SIG-M5 (cell line): ENCODE measurements at places on chromosomes 11 and 22.

GRCh38 chr11:117929142-117929915 lies at the start of gene TMPRSS13:
TMPRSS13 (minus strand) TSS chr11:117929402; CDS start chr11:117929307, 95 bp downstream.
- no peak for DNase-seq

GRCh38 chr11:63635762-63636465 lies 21.7 kb upstream of the PLAAT3 start:
- no peak for DNase-seq

DNA sequence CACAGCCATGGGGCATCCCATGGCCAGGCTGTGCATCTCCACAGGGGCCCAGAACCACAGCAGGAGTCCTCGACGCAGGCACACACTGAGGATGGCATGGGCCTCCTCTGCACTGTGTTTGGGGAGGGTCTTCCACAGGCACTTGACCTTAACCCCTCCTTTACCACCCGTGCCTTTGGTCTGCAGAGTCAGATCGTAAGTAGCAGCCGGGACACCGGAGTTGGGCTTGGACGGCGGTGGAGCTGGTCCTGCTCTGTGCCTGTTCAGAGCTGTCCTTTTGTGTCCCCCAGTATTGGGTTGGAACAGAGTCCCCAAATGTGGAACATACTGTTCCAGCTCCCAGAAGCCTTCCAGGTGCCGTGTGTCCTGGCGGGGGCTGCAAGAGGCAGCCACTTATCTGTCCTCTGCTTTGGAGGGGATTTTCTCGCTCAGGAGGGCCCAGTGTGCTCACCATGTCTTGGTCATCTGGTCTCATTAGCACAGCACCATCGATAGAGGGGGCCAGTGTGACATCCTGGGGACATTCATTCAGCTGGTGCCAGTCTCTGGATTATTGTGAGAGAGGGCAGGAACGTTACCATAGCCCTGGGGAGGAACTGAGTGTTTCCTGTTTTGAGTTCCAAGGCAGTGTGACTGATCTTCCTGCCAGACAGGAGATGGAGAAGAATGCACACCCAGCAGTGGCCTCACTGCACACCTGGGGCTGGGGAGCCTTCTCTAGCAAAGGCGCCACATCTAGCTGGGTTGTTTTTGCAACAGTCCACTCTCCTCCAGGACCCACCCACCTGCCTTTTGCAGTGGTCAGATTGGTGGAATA lies 12.4 kb downstream of the CRELD2 start:
- no peak for DNase-seq

GRCh38 chr22:26746311-26746710 lies 88.9 kb downstream of the MIAT start:
- no peak for DNase-seq

- DNase-seq: no peak
These were observed 109.6 kb downstream of the CEP164 start for GRCh38 chr11:117437041-117437790.

- DNase-seq: no peak
These were observed 48.1 kb upstream of the ALKBH3 start for GRCh38 chr11:43832536-43832935.

- no peak for DNase-seq
These were observed 29.1 kb upstream of the LMO2 start for GRCh38 chr11:33920838-33921613.

GRCh38 chr11:17387811-17388210 lies 648 bp downstream of the KCNJ11 start:
- DNase-seq: no peak

DNA sequence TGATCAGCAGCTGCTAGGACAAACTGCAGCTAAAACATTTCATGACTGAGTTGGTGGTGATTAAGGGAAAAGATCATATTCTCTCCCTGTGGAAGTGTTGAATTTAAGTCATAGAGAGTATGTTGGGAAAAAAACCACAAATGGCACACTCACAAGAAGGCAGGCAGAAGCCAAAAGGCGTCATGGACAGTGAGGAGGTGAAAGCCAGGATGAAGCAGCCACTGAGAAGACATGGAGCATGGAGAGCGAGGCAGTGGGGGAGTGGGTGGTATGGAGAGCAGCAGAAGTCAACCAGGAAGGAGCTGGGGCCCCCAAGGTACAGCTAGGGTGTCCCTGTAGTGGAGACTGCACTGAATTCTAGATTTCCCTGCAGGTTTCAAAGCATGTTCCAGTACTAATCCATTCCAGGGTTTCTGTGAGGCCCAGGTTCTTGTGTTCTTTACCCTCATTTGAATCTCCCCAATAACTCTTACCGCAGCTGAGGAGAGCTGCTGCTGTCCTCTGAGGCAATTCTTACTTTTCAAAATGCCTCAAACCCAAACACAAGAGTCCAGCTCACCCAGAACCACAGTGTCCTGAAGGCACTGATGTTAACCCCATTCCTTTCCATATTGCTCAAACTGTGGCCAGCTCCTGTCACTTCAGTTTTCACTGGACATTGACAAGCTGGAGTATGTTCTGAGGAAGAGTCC lies 191.8 kb upstream of the E2F8 start:
- no peak for DNase-seq

DNA sequence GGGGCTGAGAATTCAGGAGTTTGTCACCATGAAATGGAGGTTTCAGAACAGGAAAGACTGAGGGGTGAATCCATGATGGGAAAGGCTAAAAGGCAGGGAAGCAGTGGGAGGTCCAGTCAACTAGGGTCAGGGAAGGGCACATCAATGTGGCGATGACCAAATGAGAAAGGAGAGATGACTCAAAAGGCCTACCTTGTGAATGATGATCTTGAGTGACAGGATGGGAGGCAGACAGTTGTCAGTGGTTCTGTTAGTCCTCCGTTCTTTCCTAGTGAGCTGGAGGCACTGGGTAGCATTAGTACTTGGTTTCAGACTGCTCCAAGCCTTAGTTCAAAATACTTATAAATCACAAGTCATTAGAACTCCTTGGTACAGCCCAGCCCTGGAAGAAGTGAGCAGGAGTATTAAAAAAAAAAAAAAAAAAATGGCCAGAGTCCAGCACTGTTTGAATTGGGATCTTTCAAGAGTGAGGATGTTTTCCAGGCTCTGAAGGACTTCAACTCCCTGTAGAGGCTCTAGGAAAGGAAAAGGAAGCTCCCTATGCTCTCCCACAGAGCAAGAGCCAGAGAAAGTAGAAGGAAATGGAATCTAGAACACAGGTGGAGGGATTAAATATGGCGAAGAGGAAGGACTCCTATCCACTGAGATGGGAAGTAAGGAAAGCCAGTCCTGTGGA lies 8.3 kb upstream of the DCHS1 start:
- DNase-seq: no peak

DNA sequence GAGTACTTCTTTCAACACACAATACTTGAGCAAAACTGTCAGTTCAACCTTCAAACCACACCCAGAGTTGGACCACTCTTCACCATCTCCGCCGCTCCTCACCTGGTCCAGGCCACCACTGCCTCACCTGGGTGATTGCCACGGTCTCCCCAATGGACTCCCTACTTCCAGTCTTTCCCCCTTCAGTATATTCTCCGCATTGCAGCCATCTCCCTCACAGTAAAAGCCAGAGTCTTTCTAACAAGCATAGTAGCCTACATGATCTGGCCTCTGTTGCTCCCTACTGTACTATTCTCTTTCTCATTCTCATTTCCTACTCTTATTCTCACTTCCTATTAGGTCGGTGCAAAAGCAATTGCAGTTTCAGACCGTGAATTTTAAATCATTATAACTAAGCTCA lies 28.5 kb downstream of the AASDHPPT start:
- no peak for DNase-seq

GRCh38 chr11:76891285-76891684 lies 30.6 kb downstream of the ACER3 start:
- DNase-seq: no peak

DNA sequence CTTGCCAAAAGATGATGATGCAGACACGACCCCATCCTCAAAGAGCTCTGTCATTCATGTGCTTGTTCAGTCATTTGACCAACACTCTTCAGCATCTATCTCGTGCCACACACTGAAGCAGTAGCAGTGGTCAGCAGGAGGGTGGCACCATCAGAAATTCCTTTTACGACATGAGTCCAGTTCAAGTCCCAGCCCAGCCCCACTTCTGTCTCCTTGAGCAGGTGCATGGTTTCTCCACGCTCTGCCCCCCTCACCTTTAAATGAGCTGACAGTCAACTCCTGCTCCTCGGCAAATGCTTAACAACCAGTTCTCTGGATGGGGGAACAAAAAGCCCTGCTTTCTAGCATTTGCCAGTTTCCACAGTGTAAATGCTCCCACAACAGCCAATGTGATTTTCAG lies 60.9 kb downstream of the SYN3 start:
- no peak for DNase-seq

DNA sequence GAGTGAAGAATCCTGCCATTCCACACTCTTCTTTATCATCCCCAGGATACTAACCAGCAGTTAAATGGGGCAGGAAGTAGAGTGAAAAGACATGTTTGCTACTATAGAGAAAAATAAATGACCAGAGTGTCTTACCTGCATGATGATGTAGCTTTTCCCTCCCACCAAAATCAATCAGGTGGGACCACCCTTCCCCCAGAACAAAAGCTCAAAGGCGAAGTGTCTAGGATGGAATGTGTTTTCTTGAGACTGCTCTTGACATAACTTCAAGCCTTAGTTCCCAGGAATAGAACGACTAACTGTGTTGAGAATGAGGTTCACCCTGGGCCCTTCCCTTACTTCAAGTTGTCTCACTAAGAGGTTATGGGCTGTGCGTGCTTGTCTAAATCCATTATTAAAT lies 339.2 kb upstream of the CCDC90B start:
- no peak for DNase-seq

GRCh38 chr11:78810559-78811009 lies 235.9 kb upstream of the NARS2 start:
- no peak for DNase-seq

DNA sequence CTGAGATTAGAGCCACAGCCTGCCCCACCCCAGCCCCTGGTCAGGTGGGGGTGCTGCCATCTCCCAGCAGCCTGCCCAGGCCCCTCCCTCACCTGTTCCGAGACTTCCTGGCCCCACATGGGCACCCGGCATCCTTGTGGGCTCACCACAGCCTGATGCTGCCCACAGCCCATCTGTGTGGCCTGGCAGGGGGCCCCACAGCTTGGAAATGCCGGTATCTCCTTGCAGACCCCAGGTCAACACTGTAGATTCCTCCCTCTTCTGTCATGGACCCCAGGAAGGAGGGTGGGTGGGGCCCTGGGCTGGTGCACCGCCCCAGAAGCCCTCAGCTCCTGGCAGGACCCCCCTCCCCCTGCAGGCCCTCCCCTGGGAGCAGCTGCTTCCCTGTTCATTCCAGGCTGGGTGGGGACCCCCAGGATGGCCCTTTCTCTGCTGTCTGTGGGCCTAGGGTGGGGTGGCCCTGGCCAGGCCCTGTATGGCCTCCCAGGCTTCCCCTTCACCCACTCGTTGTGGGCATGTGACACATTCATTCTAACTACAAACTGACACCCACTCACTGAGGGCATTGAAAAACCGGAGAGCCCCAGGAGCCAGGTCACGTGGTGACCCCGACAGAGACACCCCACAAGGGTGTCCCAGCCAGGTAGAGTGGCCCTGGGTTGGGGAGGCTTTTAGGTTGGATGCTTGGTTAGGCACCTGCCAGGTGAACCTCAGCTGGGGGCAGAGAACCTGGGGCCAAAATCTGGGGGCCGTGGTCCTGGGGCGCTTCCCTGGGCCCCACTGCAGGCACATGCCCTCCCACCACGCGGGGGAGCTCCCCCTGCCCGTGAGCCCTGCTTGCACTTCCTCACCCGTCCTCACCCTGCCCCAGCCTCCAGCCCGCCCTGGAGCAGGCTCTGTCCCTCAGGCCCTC lies 44.1 kb upstream of the CCDC188 start:
- DNase-seq: no peak

DNA sequence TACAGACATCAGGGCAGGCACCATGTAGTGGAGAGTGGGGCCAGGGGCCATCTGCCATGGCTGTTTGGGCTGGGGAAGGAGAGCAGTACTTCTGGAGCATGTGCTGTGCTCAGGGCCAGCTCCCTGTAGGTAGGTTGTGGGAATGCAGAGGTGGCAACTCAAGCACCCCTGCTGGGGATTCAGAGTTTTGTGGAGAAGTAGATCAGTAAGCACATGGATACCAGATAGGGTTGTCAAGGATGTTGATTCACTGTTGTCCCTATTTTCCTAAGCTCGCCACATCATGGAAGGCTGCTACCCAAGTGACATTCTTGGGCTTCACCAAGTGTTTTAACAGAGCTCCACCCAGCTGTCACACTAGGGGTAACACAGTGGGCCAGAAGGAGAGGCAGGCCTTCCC lies 67.2 kb downstream of the BMAL1 start:
- no peak for DNase-seq

- no peak for DNase-seq
These were observed 103.3 kb downstream of the PDE3B start for GRCh38 chr11:14746857-14747395.

DNA sequence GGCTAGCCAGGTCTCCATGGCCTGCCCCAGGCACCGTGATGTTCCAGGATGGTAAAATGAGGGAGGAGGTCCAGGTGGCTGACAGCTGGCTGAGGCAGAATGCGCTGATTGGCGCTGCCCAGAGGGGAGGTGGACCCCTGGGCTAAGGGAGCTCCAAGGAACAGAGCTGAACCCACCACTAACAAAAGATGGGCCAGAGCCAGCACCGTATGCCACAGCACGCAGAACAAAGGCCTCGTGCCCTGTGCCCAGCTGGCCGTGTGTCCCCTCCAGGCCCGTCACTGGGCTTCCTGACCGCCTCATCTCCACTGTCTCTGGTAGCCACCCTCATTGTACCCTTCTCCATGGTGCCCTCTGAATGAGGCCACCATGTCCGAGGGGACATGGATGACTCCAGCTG lies 19.6 kb upstream of the PRODH start:
- DNase-seq: no peak

- DNase-seq: peak; percentile 23
These were observed 28.6 kb upstream of the OR10G7 start for GRCh38 chr11:124069429-124070401.

GRCh38 chr11:34259087-34259486 lies 98.7 kb downstream of the ABTB2 start:
- DNase-seq: no peak

DNA sequence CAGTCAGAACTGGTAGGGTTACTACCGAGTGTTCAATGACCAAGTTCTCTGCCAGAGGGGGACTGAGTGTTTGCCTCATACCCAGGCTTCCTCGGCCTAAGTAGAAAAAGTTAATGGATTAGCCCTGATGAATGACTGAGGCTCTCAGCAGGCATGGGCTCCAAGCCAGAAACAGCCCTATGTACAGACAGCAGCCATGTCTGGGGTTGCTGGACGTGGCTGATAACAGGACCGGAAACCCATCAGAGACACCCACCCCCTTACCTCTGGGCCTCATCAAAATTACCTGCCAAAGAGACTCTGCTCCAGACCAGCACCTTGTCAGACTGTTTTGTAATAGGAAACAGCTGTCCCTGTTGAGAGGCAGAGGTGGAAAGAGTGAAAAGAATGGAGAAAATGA lies 351.4 kb downstream of the ETS1 start:
- no peak for DNase-seq

GRCh38 chr22:45878901-45879551 lies 97.9 kb downstream of the WNT7B start:
- no peak for DNase-seq

- DNase-seq: no peak
These were observed 718.8 kb downstream of the CNTN5 start for GRCh38 chr11:99739464-99740089.

DNA sequence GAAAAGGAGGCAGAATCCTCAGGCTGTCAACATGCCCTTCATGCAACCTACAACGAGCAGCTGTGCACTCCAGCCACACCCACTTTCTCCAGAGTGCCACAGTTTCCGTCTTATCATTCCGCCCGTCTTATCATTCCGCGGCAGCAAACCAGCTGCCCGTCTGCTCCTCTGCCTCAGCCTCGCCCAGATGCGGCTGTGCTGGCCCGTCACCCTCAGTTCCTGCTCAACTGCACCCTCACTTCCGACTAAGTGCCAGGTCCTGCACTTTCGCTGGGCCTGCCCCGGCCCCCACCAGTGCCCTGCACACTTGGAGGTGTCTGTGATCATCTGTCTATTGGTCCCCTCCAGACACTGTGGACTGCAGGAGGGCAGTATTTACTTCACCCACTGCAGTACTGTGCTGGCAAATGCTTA lies 43.7 kb downstream of the MICAL3 start:
- no peak for DNase-seq
